Large intestine (tissue), 12 donors: ENCODE measurements at places on chromosomes 4 and X. TPM values are rescaled to one million over a fixed set of nuclear protein-coding genes. Genes with fewer than 3 reads are reported as not detected.

The FABP2 gene
- polyA plus RNA-seq = 146 TPM

DNA sequence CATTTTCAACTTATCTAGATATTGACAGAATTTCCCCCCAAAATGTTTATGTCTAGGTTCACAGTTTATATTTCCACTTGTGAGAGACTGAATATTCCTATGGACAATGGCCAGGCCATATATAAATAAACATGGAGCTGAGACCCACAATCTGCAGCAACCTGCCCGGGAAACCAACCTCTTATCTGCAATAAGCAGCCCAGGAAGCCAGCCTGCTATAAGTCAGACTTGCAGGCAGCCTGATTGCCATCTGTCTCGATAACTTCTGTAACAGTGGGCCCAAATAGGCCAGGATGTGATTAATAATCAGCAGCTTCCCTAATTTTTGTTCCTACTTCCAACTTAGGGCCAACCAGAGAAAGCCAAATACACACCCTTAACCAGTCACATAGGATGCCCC is 5.2 kb upstream of the NAP1L5 start:
- no peak overlapping the region for H3K27ac ChIP-seq
- no peaks in the 10 kb centered on the region for H3K4me1 ChIP-seq
- no peaks in the 10 kb centered on the region for H3K27me3 ChIP-seq
- H3K4me3 ChIP-seq = no peak overlapping the region
- no peak for DNase-seq

DNA sequence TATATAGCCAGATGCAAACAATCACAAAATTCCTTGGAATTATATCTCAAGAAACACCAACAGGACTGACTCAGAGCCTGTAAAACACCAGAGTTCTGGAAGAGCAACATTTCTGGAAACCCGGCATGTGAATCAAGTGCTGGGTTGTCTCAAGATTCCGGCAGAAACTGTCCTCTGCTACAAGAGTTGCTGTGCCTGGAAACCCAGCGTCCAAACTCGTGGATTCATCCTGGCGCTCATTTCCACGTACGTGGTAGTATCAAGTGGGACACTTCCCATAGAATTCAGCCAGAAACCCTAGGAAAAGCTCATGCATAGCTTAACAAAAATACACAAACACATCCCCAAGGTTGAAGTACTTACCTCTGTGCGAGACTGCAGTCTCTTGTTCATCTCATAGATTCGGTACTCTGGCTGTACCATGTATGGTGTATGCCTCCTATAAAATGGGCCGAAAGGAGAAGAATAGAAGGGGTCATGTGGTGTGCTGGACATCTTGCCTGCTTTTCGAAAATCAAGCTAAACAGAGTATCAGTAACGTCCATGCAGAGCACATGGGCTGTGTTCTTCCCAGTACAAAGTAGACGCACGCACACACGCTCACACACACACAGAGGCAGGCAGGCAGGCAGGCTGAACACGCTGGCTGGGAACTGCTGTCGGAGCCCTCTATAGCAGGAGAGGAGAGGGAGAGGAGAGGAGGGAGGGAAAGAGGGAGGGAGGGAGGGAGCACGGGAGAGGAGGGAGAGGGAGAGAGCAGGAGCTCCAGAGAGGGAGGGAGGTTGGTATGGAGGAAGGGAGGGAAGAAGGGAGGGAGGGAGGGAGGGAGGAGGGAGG is at the start of gene LDB2:
Gene LDB2 (minus strand): TSS at position 655 of the 837 bp plus-strand sequence.
- H3K4me3 ChIP-seq = peak within 1 kb of the TSS; percentile 48
- H3K4me1 ChIP-seq = no peaks in the 10 kb centered on the region
- peak within 1 kb of the TSS; percentile 30 for H3K27ac ChIP-seq
- DNase-seq = peak; percentile 55

DNA sequence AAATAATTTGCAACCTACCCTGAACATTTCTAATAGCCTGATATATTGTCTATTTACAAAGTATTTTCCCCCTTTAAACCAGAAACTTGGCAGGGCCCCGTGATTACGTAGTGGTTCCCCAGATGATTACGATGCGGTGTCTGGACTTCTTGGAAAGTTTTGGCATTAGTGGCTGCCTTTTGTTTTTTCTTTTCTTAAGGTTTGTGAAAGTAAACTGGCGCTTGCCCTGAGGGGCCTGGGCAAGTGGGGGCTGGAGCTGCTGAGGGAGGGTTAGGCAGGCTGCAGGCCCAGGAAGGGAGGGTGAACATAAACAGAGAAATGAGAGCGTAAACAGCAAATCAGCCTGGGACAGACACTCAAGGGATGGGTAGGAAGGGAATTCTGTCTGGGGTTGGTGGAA is 123.6 kb upstream of the MSX1 start:
- peaks cover 4% of the 10 kb centered on the region for H3K4me1 ChIP-seq
- H3K27me3 ChIP-seq = no peaks in the 10 kb centered on the region
- H3K4me3 ChIP-seq = no peak overlapping the region
- peak; percentile 42 for DNase-seq
- H3K27ac ChIP-seq = no peak overlapping the region

The NOA1 gene
- polyA plus RNA-seq = 25.2 TPM

DNA sequence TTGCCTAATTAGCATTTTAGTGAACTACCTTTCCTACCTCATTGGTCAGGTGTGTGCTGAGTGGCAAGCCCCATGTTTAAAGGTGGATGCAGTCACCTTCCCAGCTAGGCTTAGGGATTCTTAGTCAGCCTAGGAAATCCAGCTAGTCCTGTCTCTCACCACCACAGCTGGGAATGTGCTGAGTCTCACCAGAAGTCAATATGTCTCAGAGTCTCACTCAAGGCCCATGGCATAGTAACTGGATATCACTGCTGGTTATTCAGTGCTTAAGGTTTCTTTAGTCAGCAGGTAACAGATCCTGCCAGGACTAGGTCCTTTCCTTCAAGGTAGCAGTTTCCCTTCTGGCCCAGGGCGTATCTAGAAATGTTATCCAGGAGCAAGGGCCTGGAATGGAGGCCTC is 136.5 kb downstream of the COX18 start:
- DNase-seq = no peak
- H3K27ac ChIP-seq = no peak overlapping the region
- H3K36me3 ChIP-seq = no peaks in the 10 kb centered on the region
- no peak overlapping the region for H3K4me3 ChIP-seq

The TEX13D gene
- polyA plus RNA-seq = not detected
